Mesenchymal stem cell (in vitro differentiated cells and primary cell): ENCODE measurements at places on chromosomes 11 and 22.
A peak's percentile ranks its signal among the peaks of the same experiment; 100 is the strongest.

DNA sequence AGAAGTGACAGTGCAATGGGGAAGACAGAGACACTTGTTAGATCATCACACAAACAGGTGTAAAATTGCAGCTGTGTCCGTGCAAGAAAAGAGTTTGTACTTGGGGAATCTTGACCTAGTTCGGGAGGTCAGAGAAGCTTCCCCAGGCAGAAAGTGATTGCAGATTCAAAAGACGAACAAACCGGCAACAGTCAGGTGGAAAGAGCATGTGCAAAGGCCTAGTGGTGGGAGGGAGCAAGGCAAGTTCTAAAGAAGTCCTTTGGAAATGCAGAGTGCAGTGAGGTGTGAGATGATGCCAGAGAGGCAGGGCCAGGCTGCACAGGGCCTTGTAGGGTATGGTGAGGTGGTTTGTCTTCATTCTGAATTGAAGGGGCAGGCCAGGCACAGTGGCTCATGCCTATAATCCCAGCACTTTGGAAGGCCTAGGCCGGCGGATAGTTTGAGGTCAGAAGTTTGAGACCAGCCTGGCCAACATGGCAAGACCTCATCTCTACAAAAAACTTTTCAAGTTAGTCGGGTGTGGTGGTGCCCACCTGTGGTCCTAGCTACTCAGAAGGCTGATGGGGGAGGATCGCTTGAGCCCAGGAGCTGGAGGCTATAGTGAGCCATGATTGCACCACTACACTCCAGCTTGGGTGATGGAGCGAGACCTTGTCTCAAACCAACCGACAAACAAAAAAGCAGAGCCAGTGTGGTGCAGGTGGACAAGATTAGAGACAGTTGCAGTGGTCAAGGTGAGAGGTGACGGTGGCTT is 1.9 kb upstream of the ESS2 start:
- H3K36me3 ChIP-seq, result peaks cover 14% of the 10 kb centered on the region
- H3K4me1 ChIP-seq, result peaks cover 12% of the 10 kb centered on the region
- no peak overlapping the region for H3K27ac ChIP-seq
- no peak for DNase-seq
- peaks cover 43% of the 10 kb centered on the region for H3K27me3 ChIP-seq

DNA sequence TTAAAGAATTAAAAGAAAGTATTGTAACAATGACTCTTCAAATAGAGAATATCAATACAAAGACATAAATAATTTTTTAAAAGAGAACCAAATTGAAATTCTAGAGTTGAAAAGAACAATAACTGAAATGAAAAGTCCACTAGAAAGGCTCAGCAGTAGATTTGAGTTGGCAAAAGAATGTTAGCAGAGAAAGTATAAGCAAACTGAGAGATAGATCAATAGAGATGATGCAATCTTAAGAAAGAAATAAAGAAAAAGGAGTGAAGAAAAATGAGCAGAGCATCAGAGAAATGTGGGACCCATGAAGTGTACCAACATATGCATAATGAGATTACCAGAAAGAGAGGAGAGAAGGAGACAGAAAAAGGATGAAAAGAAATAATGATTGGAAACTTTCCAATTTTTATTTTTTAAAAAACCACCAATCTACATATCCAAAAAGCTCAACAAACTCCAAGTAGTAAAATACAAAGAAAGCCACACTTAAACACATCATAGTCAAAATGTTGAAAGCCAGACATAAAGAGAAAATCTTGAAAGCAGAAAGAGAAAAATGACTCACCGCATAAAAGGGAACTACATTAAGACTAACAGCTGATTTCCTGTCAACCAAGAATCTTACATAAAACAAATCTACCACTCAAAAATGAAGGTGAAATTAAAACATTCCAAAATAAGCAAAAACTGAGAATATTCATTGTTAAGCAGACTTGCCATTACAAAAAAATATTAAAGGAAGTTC is 20.9 kb downstream of the NCF4 start:
- H3K36me3 ChIP-seq, result no peaks in the 10 kb centered on the region
- no peak overlapping the region for H3K27ac ChIP-seq
- no peak overlapping the region for H3K4me3 ChIP-seq
- peaks cover 40% of the 10 kb centered on the region for H3K27me3 ChIP-seq

DNA sequence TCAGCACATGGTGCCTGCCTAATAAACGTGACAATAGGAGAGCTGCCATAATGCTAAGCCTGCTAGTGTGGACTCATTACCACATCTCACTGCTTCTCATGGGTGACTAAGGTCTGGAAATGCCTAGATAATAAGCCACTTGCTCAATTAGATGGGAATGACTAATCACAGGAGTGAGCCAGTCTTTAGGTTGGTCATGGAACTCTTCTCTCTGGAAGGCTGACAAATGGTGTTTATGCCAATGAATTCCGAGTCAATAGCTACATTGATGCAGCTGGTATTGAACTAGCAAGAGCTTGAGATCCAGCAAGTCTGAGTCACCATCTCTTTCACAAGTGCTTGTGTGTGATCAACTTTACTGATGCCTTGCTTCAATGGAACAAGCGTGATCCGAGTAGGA is 334.9 kb downstream of the OPCML start:
- no peak overlapping the region for H3K27ac ChIP-seq
- no peak for DNase-seq
- H3K4me3 ChIP-seq, result no peak overlapping the region

DNA sequence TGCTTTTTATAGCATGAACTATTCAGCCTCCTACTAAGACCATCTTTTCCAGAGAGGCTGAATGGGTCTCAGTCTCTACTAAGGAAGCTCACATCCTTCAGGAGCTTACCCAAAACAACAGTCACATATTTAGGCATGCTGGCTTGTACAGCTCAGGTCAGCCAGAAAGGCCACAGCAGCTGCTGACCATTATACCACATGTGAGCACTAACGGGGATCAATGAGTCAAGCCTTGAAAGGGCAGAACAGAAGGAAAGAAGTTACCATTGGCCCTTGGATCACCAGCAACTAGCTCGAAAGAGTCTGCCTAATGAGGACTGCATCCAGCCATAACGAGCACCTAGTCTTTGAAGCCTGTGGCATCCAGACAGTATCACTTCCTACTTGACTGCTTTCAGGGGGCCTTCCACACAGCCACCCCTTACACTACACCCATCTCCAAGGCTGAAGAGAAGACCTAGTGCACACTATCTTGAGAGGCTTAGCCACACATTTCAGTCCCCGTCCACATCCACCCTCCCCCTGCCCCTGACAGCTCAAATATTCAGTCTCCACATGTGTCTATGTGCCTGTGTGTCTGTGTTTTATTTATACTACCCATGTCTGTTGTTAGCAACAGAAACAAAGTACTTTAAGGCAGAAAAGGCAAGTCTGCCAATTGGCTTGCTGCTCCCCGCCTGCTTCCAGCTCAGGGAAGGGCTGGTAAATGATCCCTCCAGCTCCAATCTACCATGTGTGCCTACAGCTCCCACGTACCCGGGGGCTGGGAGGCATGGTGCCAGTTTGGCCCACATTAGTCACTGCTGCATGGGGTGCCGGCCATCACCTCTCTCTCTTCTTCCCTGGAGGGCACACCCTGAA is 95.5 kb downstream of the RPL27A start:
- no peak overlapping the region for H3K27ac ChIP-seq
- H3K36me3 ChIP-seq, result peaks cover 11% of the 10 kb centered on the region
- DNase-seq, result peak; percentile 90

- H3K27me3 ChIP-seq, result no peaks in the 10 kb centered on the region
- no peak overlapping the region for H3K27ac ChIP-seq
- no peak overlapping the region for H3K4me3 ChIP-seq
- DNase-seq, result no peak
- no peaks in the 10 kb centered on the region for H3K36me3 ChIP-seq
- no peaks in the 10 kb centered on the region for H3K4me1 ChIP-seq
These were observed 68.6 kb upstream of the SORL1-AS1 start for GRCh38 chr11:121521145-121522042.

- H3K27me3 ChIP-seq, result no peaks in the 10 kb centered on the region
- peaks cover 17% of the 10 kb centered on the region for H3K4me1 ChIP-seq
- no peak for DNase-seq
- H3K27ac ChIP-seq, result no peak overlapping the region
- no peak overlapping the region for H3K4me3 ChIP-seq
- H3K36me3 ChIP-seq, result peaks cover 11% of the 10 kb centered on the region
These were observed 27.1 kb downstream of the PTDSS2 start for GRCh38 chr11:477052-477715.

GRCh38 chr22:31556627-31557203 is 60.4 kb downstream of the SFI1 start:
- H3K4me1 ChIP-seq, result peaks cover 3% of the 10 kb centered on the region
- no peaks in the 10 kb centered on the region for H3K27me3 ChIP-seq
- H3K36me3 ChIP-seq, result peaks cover 3% of the 10 kb centered on the region
- peak; percentile 52 for DNase-seq
- no peak overlapping the region for H3K27ac ChIP-seq
- no peak overlapping the region for H3K4me3 ChIP-seq

- no peak for DNase-seq
- no peak overlapping the region for H3K27ac ChIP-seq
- H3K4me3 ChIP-seq, result no peak overlapping the region
- H3K36me3 ChIP-seq, result no peaks in the 10 kb centered on the region
- H3K4me1 ChIP-seq, result peaks cover 4% of the 10 kb centered on the region
These were observed 44.4 kb upstream of the DAGLA start for GRCh38 chr11:61635787-61636186.

GRCh38 chr22:37179622-37180420 is 8.2 kb downstream of the C1QTNF6 start:
- no peak overlapping the region for H3K4me3 ChIP-seq
- H3K36me3 ChIP-seq, result peaks cover 32% of the 10 kb centered on the region
- H3K27me3 ChIP-seq, result peaks cover 13% of the 10 kb centered on the region
- DNase-seq, result no peak
- H3K27ac ChIP-seq, result no peak overlapping the region

- H3K4me1 ChIP-seq, result no peaks in the 10 kb centered on the region
- DNase-seq, result no peak
- H3K27ac ChIP-seq, result no peak overlapping the region
- H3K27me3 ChIP-seq, result no peaks in the 10 kb centered on the region
- no peak overlapping the region for H3K4me3 ChIP-seq
- H3K36me3 ChIP-seq, result no peaks in the 10 kb centered on the region
These were observed 119.6 kb downstream of the TENM4 start for GRCh38 chr11:79321263-79321662.
